HTR-8/SVneo (cell line): ENCODE measurements at places on chromosomes 1 and 21.
A peak's percentile ranks its signal among the peaks of the same experiment; 100 is the strongest.

DNA sequence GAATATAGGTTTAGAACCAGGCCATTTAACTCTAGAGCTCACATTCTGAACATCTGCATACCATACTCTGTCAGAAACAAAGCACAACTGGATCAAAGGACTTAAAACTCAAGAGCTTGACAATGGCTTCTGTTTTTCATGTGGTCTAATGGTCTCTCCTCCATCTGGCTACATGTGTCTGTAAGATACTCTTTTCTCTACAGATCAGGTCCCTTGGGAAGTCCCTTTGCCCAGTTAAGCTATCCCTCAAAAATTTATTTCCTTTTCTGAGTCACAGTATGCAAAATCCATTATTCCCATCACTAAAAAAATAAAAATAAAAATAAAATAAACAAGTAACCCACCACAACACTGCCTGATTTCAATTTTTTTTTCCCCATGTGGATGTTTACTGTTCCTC lies 357.0 kb upstream of the PRMT6 start:
- no peak for DNase-seq

- no peak for DNase-seq
These were observed 54.9 kb downstream of the CD46 start for GRCh38 chr1:207806531-207807325.

DNA sequence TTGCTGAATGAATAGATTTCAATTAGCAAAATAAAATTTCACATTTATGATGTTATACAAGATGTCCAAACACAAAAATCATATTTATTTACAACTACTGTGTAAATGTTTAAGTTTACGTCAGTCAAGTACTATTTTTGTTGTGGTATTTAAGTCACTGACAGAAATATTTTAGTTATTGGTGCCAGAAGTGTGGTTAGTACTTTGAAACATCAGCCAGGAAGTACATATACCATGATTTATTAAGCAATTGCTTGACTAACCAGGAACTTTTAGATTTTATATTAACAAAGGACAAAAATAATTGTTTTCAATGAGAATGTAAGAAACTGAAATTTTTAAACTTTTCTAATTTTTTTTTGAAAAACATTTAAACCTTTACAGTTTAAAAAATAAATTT lies 2.4 kb upstream of the FCRL4 start:
- DNase-seq: no peak

- no peak for DNase-seq
These were observed 21.5 kb upstream of the PADI3 start for GRCh38 chr1:17227358-17227915.

DNA sequence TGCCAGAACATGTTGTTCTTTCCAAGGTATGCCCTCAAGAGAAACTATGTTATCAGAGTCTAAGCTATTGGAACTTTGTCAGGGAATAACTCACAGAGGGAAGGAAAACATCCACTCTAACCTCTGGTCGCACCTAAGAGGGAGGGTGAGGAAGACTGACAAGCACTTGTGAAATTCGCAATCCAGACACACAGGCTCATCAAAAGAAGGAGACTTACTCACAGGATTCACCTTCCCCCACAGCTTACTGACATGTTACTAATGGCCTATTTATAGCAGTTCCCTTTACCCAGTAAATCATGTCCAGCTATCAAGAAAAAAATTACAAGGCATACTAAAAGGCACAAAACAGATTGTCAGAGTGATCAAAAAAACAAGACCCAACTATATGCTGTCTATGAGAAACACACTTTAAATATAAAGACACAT lies 36.9 kb downstream of the WDR64 start:
- DNase-seq: peak; percentile 27

- no peak for DNase-seq
These were observed 164.8 kb downstream of the PPIAL4G start for GRCh38 chr1:148318123-148318903.

- DNase-seq: peak; percentile 15
These were observed 37.4 kb downstream of the VANGL1 start for GRCh38 chr1:115679141-115679611.

DNA sequence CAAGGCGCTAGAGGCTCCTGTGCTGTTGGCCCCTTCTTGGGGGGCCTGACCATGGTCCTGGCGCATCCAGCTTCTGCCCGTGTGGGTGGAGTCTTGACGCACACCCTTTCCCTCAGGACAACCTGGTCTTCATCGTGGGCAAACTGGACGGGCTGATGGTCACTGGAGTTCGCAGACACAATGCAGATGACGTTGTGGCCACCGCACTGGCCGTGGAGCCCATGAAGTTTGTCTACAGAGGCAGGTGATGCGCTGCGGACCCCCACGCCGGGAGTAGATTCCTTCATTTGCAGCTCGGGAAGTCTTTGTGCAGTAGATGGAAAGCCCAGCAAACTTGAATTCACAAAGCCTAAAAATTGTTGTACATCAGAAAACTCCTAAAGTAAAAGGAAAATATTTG lies 58.1 kb downstream of the S100B start:
- no peak for DNase-seq

GRCh38 chr21:45699251-45699942 lies 55.9 kb downstream of the PCBP3 start:
- DNase-seq: no peak
